ENCODE measurements at places on chromosomes 7 and 10. TPM values are rescaled to one million over a fixed set of nuclear protein-coding genes. Genes with fewer than 3 reads are reported as not detected.

SYCE1 gene
- total RNA-seq: not detected

SPDYE6 gene
- not detected for total RNA-seq

KEL gene
- 0.55 TPM for total RNA-seq

PANK1 gene
- 2.1 TPM for total RNA-seq

LRRN3 gene
- 4.0 TPM for total RNA-seq

TACR2 gene
- total RNA-seq: not detected

CFAP69 gene
- total RNA-seq: 0.48 TPM

FAM25C gene
- not detected for total RNA-seq

CASP2 gene
- 117 TPM for total RNA-seq

GRCh38 chr7:137990251-137990941, 11.5 kb downstream of the CREB3L2 start:
- DNase-seq: no peak

DNA sequence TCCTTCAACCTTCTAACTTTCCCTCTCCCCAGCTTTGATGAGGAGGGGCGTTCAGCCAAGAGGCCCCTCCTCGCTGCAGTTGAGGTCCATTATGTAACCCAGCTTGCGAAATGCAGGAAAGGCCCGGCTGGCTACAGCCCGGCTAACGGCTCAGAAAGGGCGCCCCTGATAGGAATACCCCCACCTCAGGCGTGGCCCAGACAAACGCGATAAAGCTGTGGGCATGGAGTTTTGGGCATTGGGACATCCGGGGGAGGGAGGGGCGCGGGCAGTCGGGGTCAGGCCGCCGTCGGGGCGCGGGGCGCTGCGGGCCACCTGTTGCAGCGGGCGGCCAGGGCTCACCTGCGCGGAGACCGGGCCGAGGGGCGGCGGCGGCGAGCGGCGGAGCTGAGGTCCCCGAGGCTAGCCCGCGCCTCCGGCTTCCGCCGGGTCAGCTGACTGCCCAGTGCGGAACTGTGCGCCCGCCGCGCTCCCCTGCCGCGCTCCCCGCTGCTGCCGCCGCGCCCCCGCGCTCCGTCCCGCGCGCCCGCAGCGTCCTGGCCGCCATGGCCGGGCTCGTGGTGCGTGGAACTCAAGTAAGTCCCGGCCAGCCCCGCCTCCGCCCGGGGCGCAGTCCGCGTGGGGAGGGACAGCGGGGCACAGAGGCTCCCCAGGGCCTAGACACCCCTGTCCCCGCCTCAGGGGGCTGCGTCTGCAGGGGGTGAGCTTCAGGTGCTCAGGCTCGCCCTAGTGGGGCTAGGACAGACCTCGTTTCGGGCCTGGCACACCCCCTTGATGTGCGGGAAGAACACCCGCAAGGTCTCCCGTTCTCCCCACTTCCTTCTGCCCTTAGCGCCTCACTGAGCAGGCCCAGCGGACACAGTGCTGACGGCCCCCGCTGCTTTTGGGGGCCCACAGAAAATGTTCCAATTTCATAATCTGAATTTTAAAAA, at the start of gene LRMDA:
LRMDA (plus strand) TSS at position 445 of the 932 bp plus-strand sequence.
- DNase-seq: no peak

DNA sequence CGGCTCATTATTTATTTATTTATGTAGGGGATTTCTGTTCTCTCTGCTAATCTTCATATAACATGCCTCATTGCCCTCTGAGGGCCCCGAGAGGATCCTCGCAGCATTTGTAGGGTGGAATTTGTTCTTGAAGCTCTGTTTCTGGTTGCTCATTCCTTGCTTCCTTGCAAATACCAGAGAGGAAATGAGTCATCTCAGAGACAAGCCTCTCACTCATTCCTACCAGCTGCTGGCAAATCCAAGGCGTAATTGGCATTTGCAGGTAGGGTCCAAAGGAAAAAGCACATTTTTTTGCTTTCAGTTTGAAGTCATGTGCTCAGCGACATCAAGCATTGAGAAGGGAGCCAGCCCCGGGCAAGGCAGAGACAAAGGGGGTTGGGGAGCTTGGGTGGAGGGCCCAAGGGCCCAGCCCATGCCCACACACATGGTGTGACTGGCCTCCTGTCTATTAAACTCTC, 501.6 kb downstream of the GALNT17 start:
- DNase-seq: no peak

GRCh38 chr7:47355684-47356083, 226.2 kb downstream of the TNS3 start:
- DNase-seq: no peak

DNA sequence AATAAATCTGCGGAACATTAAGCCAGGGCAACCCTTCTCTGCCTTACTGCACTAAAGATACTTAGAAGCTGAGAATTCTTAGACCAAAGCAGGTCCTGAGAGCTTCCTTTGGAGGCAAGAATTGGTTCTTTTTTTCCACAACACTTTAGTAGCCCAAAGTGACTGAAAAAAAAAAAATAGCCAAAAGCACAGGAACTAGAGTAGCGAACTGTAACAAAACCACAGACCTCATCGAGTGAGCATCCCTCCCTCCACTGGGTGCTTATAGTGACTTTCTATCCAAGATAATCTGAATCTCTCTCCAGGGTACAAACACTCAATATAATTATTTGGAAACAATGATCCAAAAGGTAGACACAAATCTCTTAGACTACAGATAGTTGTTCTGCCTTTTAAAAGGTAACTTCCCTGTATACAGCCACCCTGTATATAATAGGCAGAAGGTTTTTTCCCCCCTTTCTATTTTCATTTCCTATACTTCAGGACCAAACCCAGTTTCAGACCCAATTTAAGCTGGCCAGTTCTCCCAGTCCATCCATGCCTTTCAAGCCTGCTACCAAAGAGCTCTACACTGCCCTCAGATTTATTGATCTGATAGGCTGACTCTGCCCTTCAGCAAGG, 31.6 kb upstream of the KCNIP2 start:
- no peak for DNase-seq

- DNase-seq: no peak
Measured at GRCh38 chr10:113329121-113329596, 223.7 kb upstream of the HABP2 start.

GRCh38 chr7:159064121-159064815, 80.4 kb downstream of the VIPR2 start:
- no peak for DNase-seq

GRCh38 chr7:98294326-98294725, 12.8 kb downstream of the BRI3 start:
- DNase-seq: no peak

Data from activated CD4-positive, alpha-beta memory T cell treated with anti-CD3 and anti-CD28 coated beads for 36 hours (primary cell).